Natural killer cell (primary cell): ENCODE measurements at places on chromosomes 6 and 20. TPM values are rescaled to one million over a fixed set of nuclear protein-coding genes. Genes with fewer than 3 reads are reported as not detected.

DNA sequence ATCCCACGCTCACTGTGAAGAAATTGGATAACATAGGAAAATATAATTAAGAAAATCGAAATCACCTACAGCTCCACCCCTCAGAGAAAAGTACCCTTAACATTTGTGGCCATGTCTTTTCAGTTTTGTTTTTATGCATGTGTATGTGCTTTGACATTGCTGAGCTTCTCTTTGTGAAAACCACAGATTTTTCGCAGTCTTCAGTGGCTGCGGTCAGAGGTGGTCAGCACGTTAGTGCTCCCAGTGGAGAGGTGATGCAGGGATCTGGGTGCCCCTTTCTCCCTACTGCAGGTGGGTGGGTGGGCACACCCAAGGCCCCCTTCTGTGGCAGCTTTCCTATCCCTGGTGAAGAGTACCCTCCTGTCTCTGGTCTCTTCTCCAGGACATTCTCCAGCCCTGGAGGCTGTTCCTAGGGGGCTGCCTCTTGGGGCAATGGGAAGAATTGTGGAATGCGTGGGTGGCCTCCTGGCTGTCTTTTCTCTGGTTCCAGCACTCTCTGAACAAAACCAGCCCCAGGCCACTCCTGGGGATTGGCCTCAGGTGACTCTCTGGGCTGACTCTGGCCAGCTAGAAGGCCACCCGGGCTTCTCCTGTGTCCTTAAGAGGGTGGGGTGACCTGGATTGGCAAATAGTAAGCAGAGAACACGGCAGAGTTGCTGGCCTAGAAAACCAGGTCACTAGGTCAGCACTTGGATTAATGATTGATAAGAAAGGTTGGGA is 49.8 kb upstream of the FANCE start:
- DNase-seq: no peak

DNA sequence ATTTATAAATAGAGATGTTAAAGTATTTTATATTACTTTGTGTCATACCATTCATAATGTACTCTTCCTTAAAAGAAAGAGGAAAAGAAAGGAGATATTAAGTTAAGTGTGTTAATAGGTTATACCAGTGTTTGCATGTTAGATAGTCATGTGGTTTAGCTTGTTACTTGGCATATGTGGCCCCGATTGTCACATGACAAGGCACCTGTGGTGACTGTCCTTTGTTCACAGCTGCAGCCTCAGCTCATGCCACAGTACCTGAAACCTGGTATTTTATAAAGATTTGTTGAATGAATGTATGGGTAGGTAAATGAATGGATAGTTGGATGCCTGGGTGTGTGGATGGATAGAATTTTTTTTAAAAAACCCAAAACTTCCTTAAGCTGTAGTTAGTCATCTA is 306.1 kb upstream of the FLRT3 start:
- DNase-seq: no peak

DNA sequence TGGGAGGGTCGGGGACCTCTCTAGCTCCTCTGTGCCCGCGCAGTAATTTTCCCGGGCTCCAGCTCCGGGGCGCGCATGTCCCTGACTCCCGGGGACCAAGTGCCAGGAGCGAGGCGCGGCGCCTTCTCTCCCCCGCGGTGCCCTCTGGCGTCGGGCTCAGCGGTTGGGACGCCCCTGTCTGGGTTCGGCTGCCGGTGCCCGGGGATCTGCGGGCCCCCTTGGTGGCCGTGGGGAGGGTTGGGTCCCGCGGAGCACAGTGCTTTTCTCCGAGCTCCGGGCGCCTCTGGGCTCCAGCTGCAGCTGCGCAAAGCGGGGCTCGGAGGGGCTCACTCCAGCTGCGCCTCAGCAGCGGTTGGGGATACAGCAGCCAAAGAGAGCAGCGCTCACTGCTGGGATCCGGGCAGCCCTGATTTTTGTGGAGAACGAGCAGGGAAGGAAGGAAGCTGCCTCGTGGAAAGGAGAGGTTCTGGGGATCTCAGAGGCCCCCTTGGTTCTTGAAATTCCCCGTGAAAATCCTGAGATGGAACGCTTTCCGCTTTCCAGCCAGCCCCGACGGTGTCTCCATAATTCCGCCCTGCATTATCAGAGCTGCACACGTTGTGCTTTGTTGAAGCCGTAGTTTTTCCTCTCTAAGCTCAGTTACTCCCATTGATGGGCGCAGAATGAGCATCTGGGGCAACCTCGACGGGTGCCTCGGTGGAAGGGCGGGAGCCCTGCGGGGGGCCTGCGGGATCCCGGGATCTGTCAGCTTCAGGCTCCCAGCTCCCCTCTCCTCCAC is 861 bp downstream of the PPP1R14C start:
- no peak for DNase-seq

The EFCAB8 gene
- total RNA-seq: 1.2 TPM

DNA sequence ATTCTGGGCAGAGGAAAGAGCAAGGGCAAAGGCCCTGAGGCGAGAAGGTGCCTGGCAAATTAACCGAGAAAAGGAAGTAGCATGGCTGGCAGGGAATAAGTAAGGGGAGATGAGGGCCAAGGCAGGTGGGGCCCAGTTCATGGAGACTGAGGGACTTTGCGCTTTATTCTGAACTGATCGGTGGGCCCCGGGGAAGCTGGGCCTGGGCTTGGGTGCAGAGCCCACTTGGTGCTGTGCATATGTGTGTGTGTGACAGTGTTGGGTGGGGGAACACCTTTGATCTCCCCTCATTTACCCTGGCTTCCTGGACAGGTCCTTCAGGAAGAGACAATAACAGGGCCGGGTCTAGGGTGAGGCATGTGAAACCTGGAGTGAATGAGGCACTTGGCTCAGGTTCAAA is 2.9 kb upstream of the MDFI start:
- no peak for DNase-seq

DNA sequence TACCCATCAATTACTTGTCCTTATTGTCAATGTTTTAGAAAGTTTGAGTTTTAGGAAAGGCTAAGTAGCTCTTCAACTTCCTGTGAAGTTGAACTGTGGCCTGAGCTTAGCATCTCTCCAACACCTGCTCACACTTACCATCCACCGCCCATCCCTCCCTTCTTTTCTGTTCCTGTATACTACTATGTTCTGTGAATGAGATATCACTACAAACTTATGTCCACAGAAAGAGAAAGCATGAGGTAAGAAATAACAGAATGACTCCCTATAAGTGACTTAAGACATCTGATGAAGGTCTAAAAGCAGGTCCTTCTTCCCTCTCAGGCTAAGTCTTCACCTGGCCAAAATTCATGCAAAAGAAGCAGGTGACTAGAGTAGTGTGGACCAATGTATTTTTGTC is 246.3 kb upstream of the PREP start:
- no peak for DNase-seq

The FOXF2 gene
- total RNA-seq: not detected

DNA sequence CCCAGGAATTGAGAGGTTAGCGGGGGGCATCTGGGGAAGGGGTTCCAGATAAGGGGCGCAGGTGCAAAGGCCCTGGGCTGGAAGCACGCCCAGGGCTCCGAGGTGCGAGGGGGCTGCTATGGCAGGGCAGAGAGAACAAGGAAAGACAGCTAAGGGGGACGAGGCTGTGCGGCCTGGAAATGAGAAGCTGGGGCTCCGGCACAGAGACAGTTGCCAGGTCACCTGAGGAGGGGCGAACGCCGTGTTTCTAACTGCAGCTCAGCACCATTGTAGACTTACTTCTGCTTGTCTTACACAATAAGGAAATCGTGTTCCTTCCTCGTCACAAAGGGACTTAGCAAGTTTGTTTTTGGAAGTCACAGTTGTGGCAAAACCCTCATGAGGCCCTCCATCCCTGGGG is 68.9 kb upstream of the TBXT start:
- no peak for DNase-seq

- DNase-seq: no peak
These were observed 1.1 kb upstream of the ADIG start for GRCh38 chr20:38579921-38580320.

The CLPSL2 gene
- total RNA-seq: not detected
